ENCODE measurements at places on chromosomes 11 and 22.

DNA sequence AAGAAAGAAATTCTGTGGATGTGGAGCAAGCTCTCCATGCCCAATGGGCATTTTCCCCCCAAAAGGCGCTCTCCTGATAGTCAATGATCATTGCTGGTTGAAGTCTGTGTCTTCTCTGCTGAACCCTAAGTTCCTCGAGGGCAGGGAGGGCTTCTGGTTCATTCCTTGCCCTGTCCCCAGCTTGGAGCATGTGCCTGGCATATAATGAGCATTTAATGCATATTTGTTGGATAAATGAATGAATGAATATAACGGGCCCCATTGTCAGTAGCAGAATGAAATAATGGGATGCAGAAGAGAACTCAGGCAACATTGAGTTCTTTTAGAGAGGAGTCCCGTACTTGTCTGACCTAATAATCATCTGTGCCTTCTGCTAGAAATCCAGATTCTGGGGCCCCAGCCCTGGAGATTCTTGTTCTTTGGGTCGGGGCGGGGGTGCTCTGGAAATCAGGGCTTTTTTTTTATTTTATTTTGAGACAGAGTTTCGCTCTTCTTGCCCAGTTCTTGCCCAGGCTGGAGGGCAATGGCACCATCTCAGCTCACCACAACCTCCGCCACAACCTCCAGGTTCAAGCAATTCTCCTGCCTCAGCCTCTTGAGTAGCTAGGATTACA is 64.4 kb downstream of the CD82 start:
- DNase-seq = no peak

GRCh38 chr11:83159902-83160865 is 3.3 kb downstream of the PCF11 start:
- no peak for DNase-seq

GRCh38 chr22:40392618-40393017 is 22.2 kb downstream of the SGSM3 start:
- DNase-seq = no peak

GRCh38 chr22:46075764-46076531 is 74.4 kb upstream of the PPARA start:
- no peak for DNase-seq

DNA sequence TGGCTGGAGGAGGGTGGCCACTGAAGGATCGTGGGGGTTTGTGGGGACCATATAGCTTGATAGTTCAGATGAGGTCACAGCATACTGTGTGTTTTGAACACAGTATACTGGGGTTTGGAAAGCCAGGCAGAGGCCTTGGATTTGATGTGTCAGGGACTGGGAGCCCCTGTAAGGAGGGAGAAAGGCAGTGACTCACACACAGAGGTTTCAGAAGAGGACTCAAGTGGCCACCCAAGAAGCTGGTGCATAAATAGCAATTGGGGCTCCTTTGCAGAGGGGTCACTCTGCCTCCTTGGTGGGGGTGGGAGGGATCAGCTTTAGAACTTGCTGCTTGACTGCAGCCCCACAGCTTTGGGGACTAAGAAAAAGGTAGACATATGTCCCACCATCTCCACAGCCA is 39.3 kb downstream of the SLC5A1 start:
- DNase-seq = no peak

GRCh38 chr11:121766991-121767390 is 314.2 kb upstream of the SORL1-AS1 start:
- DNase-seq = no peak

DNA sequence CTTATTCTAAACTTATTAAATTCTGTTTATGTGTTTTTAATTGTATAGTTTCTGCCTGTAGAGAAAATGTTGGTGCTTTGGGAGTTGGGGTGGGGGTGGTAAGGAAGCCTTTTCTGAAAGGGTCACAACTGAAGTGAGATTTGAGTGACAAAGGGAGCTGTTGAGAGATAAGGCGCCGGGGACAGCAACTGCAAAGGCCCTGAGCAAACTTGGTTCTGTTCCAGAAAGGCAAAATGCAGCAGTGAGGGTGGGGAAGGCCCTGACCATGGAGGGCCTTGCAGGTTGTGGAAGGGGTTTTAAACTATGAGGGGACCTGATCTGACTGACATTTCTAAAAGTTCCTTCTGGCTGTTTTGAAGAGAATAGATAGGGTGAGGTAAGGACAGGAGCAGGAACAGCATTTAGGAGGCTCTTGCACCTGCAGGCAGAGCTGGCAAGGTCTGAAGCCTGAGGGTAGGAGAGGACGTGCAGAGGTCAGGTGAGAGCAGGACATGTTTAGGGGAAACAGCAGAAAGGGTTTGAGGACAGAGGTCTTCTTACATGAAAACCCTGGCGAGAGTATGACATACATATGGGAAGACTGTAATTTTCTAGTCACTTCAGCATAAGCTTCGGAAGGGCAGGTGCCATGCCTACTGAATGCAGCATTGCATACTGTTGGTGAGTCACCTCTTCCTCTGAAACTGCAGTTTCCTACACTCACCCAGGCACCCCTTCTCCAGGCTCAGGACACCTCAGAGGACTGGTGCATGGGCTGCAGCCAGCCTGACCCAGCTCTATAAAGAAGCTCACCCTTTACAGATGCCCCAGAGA is 190.7 kb downstream of the SNX19 start:
- DNase-seq = no peak
